SK-N-SH (cell line): ENCODE measurements at places on chromosomes 2 and 18.

DNA sequence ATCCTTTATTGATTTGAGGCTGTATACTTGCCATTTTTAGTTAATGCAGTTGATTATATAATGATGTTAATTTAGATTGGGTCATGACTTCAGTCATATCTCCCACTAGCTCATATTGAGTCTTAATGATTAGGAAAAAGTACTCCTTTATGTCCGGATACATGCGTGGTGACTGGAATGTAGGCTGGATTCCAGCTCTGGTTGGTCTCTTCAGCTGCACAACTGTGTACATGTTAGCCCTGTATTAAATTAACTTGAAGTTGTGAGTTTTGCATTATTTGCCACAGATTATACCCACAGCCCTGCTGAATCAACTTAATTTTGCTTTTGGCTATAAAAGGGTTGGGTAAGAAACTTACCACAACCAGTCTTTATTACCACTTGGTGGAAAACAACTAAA, 22.5 kb downstream of the MOB4 start:
- no peak for DNase-seq

DNA sequence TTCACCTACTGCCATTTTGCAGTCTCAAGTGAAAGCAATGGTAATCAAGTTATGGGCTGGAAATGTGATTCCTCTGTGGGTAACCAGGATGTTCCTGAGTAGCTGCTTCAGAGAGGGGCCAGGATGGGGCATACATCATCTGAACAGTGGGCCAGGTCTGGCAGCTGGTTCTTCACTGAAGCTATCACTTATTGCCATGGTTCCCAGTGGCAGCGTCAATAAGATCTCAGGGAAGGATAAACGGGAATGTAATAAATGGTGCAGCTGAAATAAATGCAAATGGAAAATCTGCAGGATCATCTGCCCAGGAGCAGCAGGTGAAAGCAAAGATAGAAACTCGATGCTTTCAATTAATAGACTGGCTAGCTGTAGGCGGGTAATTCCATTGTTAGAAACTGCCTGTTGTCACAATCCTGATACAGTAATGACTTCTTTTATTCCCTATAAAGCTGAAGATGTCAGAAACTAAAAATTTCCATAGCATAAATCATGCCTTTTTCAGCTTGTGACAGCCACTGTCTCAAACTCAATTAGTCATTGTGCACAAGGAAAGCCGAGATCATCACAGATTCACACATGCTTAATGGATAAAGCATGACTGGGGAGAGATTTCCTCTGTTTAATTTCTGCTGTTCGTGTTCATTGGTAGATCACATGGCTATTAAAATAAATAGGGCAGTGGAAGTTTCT, 56.2 kb upstream of the CCDC85A start:
- peak; percentile 34 for DNase-seq

DNA sequence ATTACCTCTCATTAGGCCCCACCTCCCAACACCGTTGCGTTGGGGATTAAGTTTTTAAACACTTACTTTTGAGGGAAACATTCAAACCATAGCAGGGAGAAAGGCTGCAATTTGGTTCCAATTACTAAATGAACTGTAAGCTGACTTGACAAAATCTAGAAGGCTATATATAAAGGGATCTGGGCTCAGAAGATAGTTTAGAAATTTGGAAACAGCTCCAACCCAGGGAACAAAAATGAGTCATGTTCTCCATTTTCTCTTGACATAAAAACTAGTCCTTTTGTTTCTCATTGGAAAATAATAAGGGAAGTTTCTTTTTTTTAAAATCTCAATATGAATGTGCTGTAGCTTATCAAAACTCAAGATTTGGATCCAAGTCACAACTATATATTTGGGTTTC, 17.5 kb downstream of the MOGAT1 start:
- DNase-seq, result no peak

- no peak for DNase-seq
Observed at GRCh38 chr2:14706201-14706600, 73.7 kb downstream of the LRATD1 start.

GRCh38 chr2:39377226-39377939, 59.7 kb downstream of the MAP4K3 start:
- no peak for DNase-seq

GRCh38 chr18:39870591-39870990, 2084.4 kb upstream of the PIK3C3 start:
- no peak for DNase-seq

DNA sequence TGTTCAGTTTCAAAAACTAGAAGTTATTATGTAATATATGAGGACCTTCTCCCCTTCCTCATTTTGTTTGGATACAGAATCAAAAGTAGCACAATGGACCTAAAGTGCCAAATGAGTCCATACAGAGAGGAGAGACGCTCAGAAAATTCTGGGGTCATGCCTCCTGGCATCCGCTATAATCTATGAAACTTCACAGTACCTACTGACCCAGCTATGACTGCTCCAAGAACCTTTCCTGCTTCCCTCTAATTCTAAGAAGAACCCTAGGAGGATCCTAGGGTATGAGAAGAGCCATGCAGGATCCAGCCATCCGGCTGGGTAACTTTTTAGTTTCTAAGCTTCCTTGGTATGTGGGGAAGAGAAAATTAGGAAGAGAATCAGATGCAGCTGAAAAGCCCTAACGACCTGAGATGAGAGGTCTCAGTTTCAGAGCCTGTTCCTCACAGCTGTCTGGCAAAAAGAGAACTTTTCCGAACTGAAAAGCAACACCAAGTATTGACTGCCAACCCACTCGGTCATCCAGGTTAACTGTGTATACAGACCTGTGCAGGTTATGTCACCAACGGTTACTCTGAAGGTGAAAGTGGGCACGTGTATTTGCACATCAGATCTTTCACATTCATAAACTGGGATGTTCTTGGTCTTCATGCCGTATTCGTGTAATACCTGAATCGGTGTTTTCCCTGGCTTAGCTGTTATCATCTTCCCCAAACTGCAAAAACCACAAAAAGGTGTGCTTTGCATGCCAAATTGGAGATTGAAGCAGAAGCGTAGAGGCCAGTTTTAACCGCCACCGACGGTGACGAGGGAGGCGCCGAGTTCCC, 1.1 kb downstream of the PRKRA start:
- no peak for DNase-seq

GRCh38 chr2:142533177-142533576, 344.3 kb upstream of the KYNU start:
- no peak for DNase-seq

- DNase-seq, result no peak
Observed at GRCh38 chr18:42675810-42676209, 439.7 kb downstream of the RIT2 start.

DNA sequence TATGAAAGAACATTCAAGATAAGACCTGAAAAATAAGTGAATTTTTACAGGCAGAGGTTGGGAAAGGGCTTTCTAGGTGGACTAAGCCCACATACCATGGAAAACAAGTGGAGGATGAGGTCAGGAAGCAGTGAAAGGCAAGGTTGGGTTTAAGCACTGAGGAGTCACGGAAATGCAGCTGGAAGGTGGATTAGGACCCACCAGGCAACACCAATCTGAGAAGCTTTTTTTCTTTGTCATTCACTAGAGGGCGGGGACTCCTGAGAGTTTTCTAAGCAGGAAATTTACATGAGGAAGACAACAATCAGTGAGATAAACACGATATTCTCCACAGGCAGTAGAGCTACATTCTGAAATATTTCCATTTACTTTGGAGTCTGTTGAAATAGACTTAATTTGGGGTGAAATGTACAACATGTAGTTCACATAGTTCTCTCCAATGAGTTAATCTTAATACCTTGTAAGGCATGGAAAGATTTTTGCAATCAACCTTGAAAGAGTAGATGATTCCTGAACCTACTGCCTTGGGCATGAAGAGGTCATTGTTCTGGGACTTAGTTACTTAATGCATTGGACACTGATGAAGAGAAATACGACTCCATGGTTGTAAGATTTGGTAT, 40.7 kb downstream of the VIT start:
- no peak for DNase-seq

DNA sequence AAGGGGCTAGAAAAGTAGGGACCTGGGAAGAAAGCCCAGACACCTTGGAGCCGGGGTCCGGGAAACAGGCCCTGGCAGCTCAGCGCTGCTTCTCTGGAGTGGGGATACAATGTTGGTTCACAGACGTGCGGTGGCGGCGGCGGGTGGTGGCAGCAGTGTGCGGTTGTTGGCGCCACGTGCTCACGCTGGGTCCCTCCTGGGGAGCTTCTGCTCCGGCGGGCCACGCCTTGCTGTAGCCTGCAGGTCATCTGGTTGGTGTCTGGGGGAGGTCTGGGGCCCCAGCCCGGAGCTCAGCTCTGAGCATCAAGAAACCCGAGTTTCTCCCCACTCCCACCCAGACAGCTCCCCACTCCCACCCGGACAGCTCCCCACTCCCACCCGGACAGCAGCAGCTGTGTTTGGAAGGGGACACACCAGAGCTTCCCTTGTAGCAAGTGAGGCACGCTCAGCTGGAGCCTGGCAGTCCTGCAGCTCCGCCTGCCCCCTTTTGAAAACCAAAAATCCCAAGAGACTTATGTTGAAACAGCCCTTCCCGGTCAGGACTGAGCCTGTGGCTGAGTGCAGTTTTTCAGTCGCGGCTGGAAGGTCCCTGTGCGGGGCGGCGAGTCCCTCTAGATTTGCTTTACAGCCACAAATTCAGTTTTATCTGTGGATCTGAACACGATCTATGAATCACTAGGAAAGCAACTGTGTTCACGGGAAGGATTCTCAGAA, 46.9 kb downstream of the NFATC1 start:
- DNase-seq, result no peak

GRCh38 chr2:172473167-172473566, 45.8 kb downstream of the ITGA6 start:
- DNase-seq, result no peak

- DNase-seq, result no peak
Observed at GRCh38 chr2:96256611-96257113, 9.1 kb downstream of the TMEM127 start.

DNA sequence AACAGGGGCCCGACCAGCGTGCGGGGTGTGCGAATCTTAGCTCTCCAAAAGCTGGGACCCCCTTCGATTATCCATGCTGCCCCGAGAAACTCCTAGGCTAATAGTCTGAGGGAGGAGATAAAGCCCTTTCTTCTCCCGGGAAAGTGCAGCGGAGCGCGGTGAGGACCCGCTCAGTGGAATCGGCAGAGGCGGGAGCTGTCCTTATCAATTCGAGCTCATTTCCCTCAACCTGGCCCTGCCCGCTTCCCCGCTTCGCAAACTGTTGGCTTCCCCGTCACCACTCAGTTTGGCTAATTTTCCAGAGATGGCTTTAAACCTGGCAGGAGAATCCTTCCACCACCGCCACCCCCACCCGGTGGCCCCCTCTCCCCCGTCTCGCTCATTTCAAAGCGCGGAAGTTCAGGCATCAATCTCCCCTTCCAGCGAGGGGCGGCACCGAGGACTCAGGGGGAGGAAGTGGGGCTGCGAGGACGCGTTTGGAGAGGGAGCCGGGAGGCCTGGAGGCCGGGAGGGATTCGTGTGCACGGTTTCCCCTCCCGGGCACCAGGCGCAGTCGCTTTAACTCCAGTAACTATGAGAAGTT, 1.6 kb downstream of the KLHL14 start:
- DNase-seq, result peak; percentile 68

GRCh38 chr18:10314066-10314465, 140.4 kb upstream of the APCDD1 start:
- no peak for DNase-seq

GRCh38 chr2:25161055-25161781, 7.2 kb downstream of the POMC start:
- DNase-seq, result no peak

- no peak for DNase-seq
Observed at GRCh38 chr2:122899614-122900013, 1125.5 kb upstream of the CNTNAP5 start.

DNA sequence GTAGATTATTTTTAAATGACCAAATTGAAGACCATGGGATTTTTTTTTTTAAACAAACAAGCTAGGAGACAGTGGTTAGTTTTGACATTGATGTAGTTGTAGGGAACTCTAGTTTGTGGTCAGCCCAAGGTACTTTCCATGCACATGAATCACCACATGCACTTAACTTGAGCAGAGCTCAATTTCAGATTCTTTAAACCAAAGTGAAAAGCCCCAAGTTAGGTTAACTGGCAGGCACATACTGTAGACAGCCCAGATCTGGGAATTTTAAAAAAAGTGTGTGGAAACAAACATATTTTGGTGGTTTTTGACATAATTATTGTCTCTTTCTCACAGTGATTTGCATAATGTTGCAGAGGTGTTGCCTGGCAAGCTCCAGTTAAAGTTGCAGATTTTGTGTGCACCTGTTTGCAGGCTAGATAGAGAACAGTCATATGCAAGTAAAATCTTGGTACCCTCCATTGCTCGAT, 88.4 kb downstream of the BCL2L11 start:
- no peak for DNase-seq

GRCh38 chr18:67794521-67794920, 278.0 kb upstream of the DSEL start:
- DNase-seq, result peak; percentile 7

- DNase-seq, result no peak
Observed at GRCh38 chr2:38533180-38533579, 69.5 kb downstream of the HNRNPLL start.
